ENCODE measurements at places on chromosomes 5 and 9.

GRCh38 chr5:57816108-57816507, 333.5 kb upstream of the ACTBL2 start:
- DNase-seq = no peak

- no peak for DNase-seq
Measured at GRCh38 chr9:109868722-109869121, 88.7 kb downstream of the PALM2AKAP2 start.

- DNase-seq = no peak
Measured at GRCh38 chr5:172093965-172094364, 87.5 kb upstream of the FBXW11 start.

- no peak for DNase-seq
Measured at GRCh38 chr5:88667496-88668201, 215.3 kb downstream of the MEF2C start.

- DNase-seq = no peak
Measured at GRCh38 chr5:141420855-141421488, at the start of gene PCDHGA11. PCDHGA11 (plus strand) TSS chr5:141421051; CDS start chr5:141421228, 177 bp downstream.

DNA sequence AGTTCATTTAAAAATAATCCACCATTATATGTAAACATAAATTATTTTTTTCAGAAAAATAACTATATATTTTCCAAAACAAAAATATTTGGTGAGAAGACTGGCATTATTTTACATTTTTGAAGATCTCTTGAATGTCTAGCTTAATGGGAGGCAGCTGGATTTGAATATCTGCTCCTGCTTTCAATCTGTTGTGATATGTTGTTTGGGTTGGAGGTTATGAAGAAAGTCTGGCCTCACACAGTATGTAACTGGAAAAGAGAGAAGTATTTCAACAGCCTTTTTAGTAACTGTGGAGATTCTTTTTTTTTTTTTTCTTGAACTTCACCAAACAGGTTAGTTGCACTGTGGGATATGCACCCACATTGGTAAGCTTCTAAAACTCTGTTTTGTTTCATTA, 84.7 kb upstream of the SLIT3 start:
- DNase-seq = no peak

DNA sequence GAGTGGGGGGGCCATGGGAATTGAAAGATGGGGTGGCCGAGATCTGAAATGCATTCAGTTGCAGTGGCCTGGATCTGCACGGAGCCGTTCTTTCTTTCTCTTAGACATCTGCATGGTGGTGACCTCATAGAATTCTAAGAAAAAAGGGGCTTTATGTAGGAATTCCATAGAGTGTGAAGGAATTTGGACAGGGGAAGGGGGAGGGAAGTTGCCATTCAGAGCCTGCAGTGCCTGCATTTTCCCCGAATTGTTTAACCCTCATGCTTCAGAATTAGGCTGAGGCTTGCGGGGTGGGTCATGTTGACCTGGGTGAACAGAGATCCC, 4.9 kb downstream of the NEK6 start:
- no peak for DNase-seq

DNA sequence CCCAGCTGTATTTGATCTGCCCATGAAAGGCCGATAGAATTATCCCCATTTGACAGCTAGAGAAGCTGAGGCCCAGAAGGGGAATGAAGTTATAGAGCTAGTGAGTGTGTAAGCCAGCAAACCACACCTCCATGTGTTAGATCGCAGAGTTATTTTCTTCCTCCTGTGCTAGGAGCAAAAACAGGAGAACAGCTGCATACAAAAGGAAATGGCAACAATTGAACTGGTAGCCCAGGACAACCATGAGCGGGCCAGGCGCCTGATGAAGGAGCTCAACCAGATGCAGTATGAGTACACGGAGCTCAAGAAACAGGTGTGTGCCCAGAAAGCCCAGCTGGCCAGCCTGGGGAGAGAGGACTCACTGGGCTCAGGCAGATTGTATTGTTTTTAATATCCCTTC, 30.4 kb downstream of the RAB14 start:
- DNase-seq = no peak

DNA sequence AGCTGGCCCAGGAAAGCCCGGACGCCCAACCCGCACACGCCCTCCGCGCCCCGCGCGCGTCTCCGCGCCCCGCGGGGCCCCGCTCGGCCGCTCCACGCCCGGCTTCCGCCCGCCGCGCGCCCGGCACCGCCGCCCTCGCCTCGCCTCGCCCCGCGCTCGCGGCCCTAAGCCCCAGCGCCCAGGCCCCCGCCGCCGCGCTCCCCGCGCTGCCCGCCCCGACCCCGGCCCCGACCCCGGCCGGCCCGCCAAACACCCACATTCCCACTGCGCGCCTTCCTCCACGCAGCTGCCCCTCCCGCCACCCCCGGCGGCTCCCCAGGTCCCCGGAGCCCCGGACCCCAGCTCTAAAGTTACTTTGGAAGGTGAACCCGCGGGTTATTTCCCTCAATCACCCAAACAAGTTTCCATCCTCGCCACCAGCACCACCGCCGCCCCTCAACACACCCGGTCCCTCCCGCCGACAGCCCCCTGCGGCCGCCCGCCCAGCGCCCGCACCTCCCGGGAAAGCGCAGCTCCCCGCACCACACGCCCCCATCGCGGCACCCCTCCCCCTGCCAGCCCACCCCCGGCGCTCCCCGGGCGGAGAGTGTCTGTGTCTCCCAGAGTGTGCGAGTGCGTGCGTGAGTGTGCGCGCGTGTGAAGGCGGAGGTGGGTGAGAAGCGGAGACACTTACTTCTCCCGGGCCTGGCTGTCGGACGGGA, 439 bp downstream of the SSBP2 start:
- peak; percentile 7 for DNase-seq

- DNase-seq = peak; percentile 21
Measured at GRCh38 chr5:152505442-152506042, 100.5 kb upstream of the NMUR2 start.

DNA sequence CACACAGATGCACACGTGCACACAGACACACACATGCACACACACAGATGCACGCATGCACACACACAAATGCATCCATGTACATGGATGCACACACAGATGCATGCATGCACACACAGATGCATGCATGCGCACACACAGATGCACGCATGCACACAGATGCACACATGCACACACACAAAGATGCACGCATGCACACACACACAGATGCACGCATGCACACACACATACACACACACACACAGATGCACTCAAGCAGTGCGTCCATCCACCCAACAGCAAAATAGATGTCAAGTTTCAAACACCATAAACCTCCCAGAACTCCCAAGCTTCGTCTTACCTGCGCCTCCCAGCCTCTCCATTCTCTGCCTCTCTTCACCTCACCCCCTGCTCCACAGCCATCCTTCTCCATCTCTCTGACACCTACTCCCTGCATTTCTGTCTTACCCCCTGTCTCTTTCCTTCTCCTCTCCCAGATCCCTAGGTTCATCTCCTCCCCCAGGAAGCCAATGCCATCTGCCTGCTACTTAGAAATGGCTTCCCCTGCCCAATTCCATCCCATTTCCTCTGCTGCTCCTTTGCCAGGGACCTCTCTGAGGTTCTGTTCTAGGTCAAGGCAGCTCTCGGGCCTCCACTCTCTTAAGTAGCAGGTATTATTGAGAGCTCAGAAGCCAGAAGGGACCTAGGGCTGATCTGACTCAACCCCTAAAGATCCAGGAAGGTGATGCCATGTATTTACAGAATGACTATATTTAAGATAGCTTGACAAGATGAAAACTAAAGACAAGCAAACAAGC, 297.2 kb downstream of the MED10 start:
- no peak for DNase-seq

DNA sequence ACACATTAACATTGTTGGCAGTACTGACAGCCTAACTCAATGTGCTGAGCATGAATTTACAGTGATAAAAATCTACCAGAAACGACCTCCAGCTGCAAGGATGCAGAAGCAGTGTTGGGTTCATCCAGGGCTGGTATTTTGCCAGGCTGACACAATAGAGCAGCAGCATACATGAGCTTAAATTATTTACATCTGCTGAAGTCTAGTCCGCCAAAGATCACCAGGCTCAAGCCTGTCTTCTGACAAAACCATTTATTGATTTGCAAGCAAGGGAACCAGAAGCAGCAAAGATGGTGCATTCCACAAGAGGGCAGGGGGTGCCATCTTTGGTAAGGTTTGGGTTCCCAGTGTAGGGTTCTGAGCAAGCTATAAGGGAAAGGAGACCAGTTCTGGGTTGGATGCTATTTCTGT, 8.7 kb upstream of the C5orf34 start:
- DNase-seq = no peak

- DNase-seq = no peak
Measured at GRCh38 chr9:114307899-114308267, 15.0 kb upstream of the ORM1 start.

GRCh38 chr5:93192087-93192486, 388.9 kb downstream of the NR2F1-AS1 start:
- DNase-seq = no peak

DNA sequence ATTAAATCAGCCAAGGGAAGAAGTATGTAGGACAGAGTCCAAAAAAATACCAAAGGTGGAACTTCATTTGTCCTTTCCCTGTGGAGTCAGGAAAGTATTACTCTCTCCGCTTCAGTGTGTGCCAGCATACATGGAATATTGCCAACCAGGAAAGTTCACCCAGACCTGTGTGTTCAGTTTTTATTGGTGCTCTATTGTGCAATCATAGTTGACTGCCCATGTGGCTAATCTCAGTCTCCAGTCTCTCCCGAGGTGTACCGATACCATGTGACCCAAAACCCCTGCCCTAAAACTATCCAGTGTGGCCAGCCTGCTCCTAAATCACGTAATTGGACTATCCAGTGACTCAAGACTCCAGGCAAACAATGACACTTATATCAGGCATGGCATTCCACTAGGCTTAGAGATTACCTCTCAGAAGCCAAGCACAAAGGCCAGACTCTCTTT, 38.8 kb downstream of the NFX1 start:
- DNase-seq = no peak

DNA sequence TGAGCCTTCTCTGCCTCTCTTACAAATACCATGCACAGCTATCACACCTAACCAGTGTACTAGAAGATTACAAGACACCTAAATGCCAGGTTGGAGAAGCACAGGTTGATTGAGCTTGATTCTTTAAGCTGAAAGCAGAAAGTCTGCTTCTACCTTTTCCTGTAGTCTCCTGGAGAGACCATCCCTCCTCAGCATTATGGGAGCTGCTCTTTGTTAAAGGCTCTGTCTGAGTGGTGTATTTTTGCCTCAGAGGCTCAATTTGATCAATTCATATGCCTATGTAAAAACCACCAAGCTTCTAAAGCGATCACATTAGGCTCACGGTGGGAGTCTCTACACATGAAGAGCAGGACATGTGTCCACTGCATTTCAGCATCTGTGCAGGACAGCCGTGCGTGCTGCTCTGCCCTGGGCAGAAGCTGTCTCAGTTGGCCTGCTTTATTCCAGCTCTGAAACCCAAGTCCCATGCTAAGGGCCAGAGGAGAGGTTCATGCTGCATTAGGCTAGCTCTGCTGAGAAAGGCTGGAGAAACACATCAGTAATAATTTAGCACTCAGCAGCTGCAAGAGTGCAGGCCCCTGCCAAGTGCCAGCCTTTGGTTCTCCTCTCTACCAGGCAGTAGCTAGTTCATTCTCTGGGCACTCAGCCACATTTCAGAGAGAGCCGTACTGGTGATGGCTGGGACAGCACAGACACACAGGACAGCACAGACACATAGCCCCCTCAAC, 41.7 kb downstream of the TMEM167A start:
- DNase-seq = no peak

GRCh38 chr5:17619354-17619753, 9.2 kb downstream of the TAF11L12 start:
- no peak for DNase-seq

GRCh38 chr5:80615266-80615914, 39.1 kb upstream of the MSH3 start:
- DNase-seq = no peak

GRCh38 chr5:79876456-79876855, 114.6 kb downstream of the MTX3 start:
- no peak for DNase-seq

GRCh38 chr9:86705490-86705889, 241.8 kb downstream of the GAS1 start:
- DNase-seq = no peak

DNA sequence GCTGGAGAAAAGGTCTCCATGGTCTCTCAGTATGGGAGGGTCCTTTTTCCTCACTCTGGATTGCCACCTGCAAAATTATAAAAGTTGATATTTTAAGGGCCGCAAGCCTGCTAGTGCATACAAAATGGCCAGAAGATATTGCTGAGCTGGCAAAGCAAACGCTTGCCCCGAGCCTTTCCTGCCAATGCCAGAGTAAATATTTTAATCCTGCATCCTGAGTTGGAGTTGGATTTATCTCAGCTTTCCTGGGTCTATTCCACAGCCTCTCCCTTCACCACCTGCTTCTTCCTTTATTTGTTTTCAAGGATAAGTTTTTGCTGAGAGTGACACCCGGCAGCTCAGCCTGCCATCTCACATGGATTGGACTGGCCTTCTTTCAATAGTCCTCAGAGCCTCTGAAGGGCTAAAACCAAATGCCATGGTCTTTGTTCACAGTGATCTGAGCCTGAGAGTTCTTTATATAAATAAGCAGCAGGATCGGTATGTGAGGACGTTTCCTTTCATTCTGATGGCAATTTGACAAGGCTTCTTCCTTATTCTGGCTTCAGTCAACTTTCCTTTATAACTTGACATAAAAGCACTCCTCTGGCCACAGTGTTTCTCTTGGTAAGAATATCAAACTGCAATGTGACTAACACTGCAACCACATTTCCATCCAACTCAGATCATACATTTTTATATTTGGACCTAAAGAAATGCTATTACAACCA, 170.1 kb downstream of the ADAMTS12 start:
- no peak for DNase-seq

DNA sequence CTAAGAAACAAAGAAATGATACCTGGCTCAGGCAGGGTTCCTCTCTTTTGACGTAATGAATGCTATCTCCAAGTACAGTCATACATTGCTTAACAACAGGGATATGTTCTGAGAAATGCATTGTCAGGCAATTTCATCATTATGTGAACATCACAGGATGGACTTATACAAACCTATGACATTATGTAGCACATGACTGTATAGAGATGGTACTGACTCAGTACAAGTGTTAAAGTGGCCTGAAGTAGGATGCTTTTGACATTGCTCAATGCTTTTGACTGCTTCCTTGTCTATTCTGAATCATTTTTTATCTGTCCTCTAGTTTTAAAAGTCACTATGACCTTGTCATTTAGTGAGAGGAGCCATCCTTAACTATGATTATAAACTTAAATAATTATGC, 147.6 kb downstream of the NR2F1-AS1 start:
- DNase-seq = no peak

DNA sequence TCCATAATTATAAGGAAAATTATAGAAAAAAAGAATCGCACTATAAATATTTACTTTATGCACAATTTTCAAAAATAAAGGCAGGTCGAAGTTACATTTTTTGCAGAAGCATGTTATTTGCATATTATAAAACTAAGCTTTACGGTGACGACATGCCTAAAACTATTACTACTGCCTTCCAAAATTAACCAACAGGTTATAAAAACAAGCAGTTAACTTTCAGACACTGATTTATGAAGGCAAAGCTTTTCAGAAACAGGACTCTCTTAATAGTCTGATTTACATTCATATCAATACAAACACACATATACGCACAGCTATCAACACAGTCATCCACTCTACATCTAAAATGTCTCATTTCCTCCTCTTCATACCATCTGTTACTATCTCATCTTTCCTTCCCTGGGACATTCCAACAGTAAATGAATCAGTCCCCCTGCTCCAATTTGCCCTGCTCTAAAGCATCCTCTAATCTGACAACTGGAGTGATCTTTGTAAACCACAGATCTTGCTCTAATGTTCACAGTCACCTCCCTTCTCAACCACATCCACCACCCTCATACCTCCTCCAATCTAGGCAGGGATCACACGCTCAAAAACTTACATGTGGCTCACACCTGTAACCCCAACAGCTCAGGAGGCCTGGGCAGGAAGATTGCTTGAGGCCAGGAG, 21.6 kb downstream of the FBXW11 start:
- DNase-seq = peak; percentile 23

GRCh38 chr5:152439791-152440190, 34.7 kb upstream of the NMUR2 start:
- no peak for DNase-seq

Measured in activated T-cell treated with anti-CD3 and anti-CD28 coated beads for 24 hours (primary cell).